ENCODE measurements at places on chromosomes 3 and 15.

DNA sequence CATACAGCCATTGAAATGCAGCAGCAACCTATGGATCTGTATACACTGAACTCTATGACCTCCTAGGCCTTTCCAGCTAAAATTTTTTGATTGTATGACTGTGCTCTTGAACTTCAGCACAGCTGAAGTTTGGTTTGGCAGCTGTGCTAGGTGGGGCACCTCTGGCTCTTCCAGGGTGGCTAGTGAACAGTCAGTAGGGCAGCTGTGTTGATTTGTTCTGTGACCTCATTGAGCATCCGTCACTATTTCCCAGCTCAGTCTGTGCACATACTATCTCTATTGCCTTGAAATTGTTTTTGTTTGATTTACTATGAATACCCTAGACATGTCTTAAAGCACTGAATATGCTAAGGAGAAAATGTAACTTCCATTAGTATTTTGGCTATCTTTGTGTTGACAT is 363.2 kb upstream of the NAALADL2 start:
- no peak for DNase-seq
- no peak overlapping the region for H3K27ac ChIP-seq
- no peaks in the 10 kb centered on the region for H3K36me3 ChIP-seq
- no peak overlapping the region for H3K4me3 ChIP-seq
- no peaks in the 10 kb centered on the region for H3K4me1 ChIP-seq

- H3K27me3 ChIP-seq, result peaks cover 9% of the 10 kb centered on the region
- no peak for DNase-seq
- H3K27ac ChIP-seq, result no peak overlapping the region
- H3K36me3 ChIP-seq, result no peaks in the 10 kb centered on the region
Observed at GRCh38 chr3:45178183-45179023, 32.2 kb upstream of the CDCP1 start.

- H3K36me3 ChIP-seq, result peaks cover 15% of the 10 kb centered on the region
- H3K4me1 ChIP-seq, result peaks cover 3% of the 10 kb centered on the region
- H3K27me3 ChIP-seq, result no peaks in the 10 kb centered on the region
- no peak overlapping the region for H3K27ac ChIP-seq
- H3K4me3 ChIP-seq, result no peak overlapping the region
Observed at GRCh38 chr3:183710231-183710630, 12.6 kb downstream of the YEATS2 start.

- peaks cover 32% of the 10 kb centered on the region for H3K4me1 ChIP-seq
- H3K4me3 ChIP-seq, result peak overlapping the region; percentile 26
- H3K36me3 ChIP-seq, result peaks cover 40% of the 10 kb centered on the region
- no peaks in the 10 kb centered on the region for H3K27me3 ChIP-seq
Observed at GRCh38 chr15:74453925-74454763, 6.8 kb downstream of the UBL7 start.

- H3K36me3 ChIP-seq, result no peaks in the 10 kb centered on the region
- no peak for DNase-seq
- no peak overlapping the region for H3K27ac ChIP-seq
- no peaks in the 10 kb centered on the region for H3K4me1 ChIP-seq
- no peak overlapping the region for H3K4me3 ChIP-seq
Observed at GRCh38 chr15:62756326-62756994, 286.1 kb upstream of the TPM1 start.

DNA sequence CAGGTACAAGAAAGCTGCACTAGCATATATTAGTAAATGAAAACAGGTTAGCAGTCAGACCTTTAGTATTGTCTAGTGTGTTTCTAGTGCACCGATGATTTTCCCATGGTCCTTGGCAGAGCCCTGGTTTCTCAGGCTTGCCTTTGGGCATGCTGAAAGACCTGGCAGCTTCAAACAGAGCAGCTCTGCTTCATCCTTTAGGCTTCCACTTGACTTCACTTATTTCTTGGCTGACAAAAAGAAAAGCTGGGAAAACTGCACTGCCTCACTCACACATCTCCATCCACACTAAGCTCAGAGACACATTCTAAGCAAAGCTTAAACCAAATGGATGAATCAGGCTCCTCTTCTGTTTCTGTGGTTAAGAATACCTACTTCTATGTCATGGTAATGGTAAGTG is 374.8 kb upstream of the PDZRN3 start:
- H3K4me1 ChIP-seq, result no peaks in the 10 kb centered on the region
- no peak overlapping the region for H3K27ac ChIP-seq
- no peaks in the 10 kb centered on the region for H3K36me3 ChIP-seq
- H3K27me3 ChIP-seq, result no peaks in the 10 kb centered on the region
- H3K4me3 ChIP-seq, result no peak overlapping the region
- no peak for DNase-seq

- no peak overlapping the region for H3K27ac ChIP-seq
- no peak for DNase-seq
- H3K27me3 ChIP-seq, result no peaks in the 10 kb centered on the region
- peaks cover 41% of the 10 kb centered on the region for H3K36me3 ChIP-seq
- peaks cover 27% of the 10 kb centered on the region for H3K4me1 ChIP-seq
Observed at GRCh38 chr3:196774191-196774820, 34.6 kb downstream of the PAK2 start.

DNA sequence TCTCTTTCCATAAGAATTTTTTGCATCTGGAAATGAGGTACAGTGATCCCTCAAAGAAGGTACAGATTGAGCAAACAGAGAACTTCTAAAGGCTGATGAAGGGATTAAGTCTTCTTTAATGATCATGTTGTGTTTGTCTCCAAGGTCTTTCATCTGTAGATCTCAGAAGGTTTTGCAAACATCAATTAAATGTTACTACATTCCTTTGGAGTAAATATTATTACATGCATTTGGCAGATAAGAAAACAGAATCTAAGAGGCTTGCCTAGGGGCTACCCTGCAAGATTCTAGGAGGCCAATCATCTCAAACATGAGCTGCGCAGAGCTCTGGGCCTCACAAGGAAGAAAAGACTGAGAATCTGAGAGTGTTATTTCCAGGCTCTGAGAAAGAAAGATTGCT is 70.9 kb upstream of the LPP start:
- no peaks in the 10 kb centered on the region for H3K36me3 ChIP-seq
- H3K27ac ChIP-seq, result no peak overlapping the region
- H3K27me3 ChIP-seq, result peaks cover 4% of the 10 kb centered on the region
- no peaks in the 10 kb centered on the region for H3K4me1 ChIP-seq
- DNase-seq, result no peak

DNA sequence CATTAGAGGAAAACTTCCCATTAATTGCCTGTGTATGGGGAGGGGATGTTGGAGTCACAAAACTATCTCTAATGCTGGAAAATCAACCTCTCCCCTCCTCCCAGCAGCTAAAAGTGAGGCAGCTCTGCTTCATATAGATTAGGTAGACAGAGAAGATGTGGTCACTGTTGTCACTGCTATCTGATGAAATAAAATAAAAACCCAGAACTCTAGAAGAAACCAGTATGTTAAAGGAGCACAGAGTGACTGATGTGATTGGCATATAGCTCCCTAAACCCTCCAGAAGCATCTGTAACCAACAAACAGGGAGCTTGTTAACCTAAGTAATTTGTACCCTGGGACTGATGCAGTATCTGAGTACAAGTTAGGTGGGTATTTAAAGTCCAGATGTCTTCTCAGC is 211.9 kb upstream of the TRIM42 start:
- no peak for DNase-seq

DNA sequence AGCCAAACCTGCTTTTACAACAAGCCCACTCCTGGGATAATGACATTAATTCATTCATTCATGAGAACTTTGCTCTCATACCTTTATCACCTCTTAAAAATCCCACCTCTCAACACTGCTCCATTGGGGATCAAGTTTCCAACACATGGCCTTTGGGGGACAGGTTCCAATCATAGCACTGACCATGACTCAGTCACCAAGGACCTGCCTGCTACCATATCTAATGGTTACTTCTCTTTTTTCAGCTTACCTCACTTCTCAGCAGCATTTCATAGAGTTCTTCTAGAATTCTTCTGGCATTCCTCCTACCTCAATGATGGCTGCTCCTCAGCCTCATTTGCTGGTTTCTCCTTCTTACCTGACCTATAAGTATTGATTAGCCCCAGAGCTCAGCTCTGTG is 36.9 kb upstream of the RYK start:
- H3K27ac ChIP-seq, result no peak overlapping the region
- DNase-seq, result no peak
- no peaks in the 10 kb centered on the region for H3K36me3 ChIP-seq
- no peak overlapping the region for H3K4me3 ChIP-seq

- no peak for DNase-seq
- no peak overlapping the region for H3K4me3 ChIP-seq
- H3K27me3 ChIP-seq, result peaks cover 20% of the 10 kb centered on the region
- H3K36me3 ChIP-seq, result no peaks in the 10 kb centered on the region
- no peak overlapping the region for H3K27ac ChIP-seq
Observed at GRCh38 chr3:143332026-143332425, 212.5 kb downstream of the CHST2 start.

- no peak overlapping the region for H3K27ac ChIP-seq
- no peak overlapping the region for H3K4me3 ChIP-seq
- no peaks in the 10 kb centered on the region for H3K36me3 ChIP-seq
- no peaks in the 10 kb centered on the region for H3K4me1 ChIP-seq
- DNase-seq, result no peak
Observed at GRCh38 chr3:145754605-145755289, 406.2 kb downstream of the PLOD2 start.
